ENCODE measurements at places on chromosomes 3 and 15.
A peak's percentile ranks its signal among the peaks of the same experiment; 100 is the strongest.

DNA sequence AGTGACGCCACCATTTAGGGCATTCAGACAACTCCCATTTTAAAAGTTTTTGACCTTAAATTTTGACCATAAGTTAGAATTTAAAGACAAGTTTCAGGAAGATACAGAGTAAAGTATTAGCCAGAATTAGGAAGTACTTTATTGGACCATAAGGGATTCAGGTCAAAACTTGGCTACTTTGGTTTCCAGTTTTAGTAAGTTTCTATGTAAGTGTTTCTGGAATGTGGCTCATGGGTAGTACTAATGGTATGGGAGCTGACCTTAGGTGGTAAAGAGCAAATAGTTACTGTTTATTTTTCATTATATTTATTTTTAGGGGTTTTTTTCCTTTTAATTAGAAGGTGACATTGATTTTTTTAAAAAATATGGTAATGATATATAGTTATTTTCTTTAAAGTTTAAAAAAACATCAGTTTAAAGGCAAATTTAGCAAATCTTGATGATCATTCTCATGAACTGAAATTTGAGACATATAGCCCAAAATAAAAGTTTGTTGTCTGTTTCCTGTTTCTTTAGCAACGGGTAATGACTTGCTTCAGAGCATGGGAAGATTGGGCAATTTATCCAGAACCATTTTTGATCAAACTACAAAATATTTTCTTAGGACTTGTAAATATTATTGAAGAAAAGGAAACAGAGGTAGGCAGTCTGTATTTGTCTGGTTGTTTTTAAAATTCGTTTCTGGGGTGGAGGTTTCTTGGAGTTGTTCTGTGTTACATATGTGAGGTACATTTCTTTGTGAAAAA is 34.3 kb downstream of the U2SURP start:
- DNase-seq = no peak

- peak; percentile 97 for DNase-seq
These were observed at the start of gene EEF1AKMT4 for GRCh38 chr3:184249412-184250166. EEF1AKMT4 (plus strand) TSS chr3:184249672; CDS start chr3:184249695, 23 bp downstream.

DNA sequence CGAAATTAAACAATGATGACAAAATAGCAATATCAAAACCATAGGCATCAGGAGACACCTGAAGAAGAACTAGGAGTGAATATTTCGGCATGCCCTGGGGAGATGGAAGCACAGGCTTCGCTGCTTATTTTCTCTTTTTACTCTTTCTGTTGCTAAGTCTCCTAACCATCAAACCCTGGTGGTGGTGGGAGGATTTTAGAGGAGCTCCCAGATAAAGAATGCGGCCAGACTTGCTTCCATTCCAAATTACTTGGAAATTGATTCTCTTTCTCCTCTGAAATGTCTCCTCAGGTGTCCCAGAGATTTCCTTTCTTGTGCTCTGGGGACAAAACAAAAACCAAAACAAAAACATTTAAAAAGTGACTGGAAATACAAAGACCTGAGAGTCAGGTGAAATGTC is 243.0 kb downstream of the KBTBD8 start:
- no peak for DNase-seq

DNA sequence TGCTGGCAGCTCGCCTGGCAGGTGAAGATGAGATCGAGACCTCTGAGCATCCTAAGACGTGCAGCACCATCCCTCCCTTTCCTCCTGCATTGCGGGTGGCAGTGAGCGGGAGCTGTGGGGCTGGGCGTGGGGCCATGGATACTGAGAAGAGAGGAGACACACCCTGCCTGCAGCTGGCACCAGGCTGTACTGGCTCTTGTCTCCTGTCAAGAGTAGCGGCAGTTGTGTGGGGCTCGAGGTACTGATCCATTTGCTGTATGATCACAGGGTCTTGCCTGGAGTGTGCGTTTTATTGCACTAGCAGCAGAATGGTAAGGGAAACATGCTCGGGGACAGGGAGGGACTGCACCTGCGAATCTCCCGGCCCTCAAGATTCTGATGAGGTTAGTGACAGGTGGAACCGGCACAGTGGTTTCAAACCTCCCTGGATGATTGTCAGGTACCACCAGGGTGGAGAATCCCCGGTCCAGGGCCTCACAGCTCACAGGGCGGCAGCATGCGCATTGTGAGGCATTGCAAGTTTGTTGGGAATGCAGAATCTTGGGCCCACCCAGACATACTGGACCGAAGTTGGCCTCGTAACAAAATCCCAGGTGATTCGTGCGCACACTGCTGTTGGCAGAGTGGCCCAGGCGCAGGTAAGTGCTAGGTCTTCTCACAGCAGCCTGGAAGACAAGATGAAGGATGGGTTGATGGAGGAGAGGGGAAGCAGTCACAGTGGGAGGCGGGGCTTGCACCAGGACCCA is 14.1 kb downstream of the SYNM start:
- DNase-seq = no peak

DNA sequence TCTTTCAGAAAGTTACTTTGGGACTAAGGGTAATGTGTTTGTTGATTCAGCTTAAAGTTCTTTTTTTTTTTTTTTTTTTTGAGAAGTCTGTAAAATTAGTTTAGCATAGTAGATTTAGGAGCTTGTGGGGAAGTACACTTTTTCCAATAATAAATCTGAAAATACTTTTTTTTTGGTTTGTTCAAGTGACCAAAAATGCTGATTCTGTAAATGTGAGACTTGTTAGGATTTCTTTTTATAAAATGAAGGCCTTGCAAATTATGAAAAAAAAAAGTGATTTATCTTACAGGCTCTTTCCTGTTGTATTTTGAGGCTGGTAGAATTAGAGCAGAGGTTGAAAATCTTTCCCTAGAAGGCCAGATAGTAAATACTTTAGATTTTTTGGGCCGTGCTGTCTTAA is 7.6 kb downstream of the OXNAD1 start:
- no peak for DNase-seq

GRCh38 chr15:48937886-48938285 is 25.8 kb downstream of the SHC4 start:
- DNase-seq = no peak

GRCh38 chr3:149547954-149548668 is 73.6 kb downstream of the TM4SF4 start:
- peak; percentile 48 for DNase-seq

GRCh38 chr15:31237043-31237324 is 89.7 kb upstream of the KLF13 start:
- no peak for DNase-seq

GRCh38 chr3:109161487-109162123 is 25.1 kb downstream of the C3orf85 start:
- DNase-seq = no peak

All from NCI-H2029 treated with DMSO at 0.1 percent for 48 hours (cell line).